GM03348 (cell line): ENCODE measurements at places on chromosomes 5 and 9.

DNA sequence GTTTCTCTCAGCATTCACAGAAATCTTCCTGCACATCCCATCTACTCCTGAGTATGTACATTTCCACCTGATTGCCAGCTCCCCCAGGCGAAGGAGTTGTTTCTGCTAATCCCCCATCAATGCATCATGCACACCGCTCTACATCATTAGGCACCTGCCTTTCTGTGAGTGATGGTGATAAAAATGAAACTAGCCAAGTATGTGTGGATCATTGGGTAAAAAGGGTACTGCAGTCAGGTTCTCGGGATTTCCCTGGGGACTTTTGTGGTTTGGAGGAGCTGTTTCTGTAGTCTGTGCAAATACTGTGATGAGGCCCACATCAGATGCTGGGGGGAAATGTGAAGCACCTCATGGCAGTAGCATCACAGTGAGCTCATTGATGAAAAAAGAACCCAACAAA, 30.4 kb downstream of the CAMK4 start:
- no peak for DNase-seq

GRCh38 chr9:5586391-5586802, 42.5 kb upstream of the RIC1 start:
- DNase-seq: peak; percentile 50

DNA sequence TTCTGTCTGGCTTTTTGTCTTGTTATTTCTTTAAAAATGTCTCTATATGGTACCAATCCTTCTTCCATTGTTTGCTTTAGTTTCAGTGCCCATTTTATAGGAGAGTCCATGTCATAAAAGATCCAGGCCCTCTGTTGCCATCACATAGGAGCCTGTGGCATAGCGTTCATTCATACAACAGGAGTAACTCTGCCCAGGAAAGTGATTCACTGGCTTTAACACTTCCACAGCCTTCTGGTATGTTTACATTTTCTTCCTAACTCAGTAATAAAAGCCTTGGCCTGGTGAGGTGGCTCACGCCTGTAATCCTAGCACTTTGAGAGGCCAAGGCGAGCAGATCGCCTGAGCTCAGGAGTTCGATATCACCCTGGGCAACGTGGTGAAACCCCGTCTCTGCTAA, 519.3 kb upstream of the PTGER4 start:
- DNase-seq: no peak

- DNase-seq: no peak
Measured at GRCh38 chr9:94199776-94200175, 59.3 kb upstream of the ZNF169 start.

GRCh38 chr9:23254404-23255184, 571.4 kb downstream of the ELAVL2 start:
- DNase-seq: no peak

GRCh38 chr9:69757996-69758675, 1.7 kb downstream of the PTAR1 start:
- DNase-seq: no peak

- DNase-seq: no peak
Measured at GRCh38 chr5:176704817-176705216, 57.5 kb downstream of the TSPAN17 start.

- DNase-seq: no peak
Measured at GRCh38 chr9:132090771-132091170, 11.1 kb upstream of the MED27 start.

DNA sequence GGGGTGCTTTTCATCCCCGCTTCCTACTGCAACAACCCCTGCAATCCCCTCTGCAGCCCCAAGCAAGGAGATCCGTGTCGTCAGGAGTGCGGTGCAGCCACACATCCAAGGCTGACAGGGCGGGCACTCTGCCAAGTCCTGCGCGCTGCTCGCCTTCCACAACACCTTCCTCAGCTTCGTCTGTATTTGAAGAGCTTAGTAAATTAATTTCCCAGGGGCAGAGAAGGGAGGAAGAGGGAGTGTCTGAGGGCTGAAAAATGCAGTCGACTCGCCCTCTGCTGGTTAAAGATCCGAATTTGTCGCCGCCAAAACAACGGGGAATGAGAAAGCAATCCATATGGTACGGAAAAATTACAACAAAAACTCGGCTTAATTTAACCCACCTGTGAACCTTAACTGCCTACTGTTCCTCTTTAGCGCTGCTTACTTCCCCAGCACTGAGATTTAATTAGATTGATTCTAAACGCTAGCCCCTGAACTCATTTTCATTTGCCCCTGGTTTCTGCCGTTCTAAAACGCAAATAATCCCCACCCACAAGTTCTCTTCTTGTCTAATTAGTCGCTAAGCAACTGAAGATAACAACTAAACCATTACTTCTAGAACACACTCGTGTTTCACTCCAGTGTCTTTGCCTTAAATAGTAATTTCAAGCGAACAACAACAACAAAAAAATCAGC, 10.9 kb upstream of the PCDHB1 start:
- DNase-seq: peak; percentile 10

DNA sequence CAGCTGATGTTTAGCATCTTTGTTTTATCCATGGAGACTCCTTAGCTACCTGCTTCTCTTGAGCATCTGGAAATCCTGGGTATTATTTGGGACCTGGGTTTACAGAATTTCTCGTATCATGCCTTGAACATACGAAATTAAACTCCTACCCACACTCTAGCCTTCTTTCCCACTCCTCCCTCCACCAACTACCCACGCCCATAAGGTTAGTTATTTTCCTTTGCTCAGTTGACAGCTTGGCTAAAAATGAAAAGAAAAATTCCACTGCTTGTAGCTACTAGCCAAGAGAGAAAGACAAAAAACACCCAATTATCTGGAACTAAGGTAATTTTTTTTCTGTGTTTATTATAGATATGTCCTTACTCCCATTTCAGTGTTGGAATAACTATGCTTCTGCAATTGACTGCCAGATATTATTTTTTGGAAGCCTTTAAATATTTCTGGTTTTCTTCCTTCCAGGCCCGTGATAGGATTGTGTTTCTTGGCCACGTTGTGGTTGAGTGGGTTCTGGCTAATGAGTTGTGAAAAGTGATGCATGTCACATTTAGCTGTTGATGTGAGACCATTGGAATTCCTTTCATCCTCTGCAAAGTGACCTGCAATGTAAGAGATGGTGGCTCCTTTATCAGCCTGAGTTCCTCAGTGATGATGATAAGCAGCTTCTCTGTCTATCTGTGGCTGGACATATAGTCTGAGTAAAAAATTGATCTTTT, 308.1 kb downstream of the LRRC70 start:
- DNase-seq: no peak

GRCh38 chr5:81525690-81526089, 131.8 kb upstream of the ACOT12 start:
- no peak for DNase-seq

- DNase-seq: no peak
Measured at GRCh38 chr5:14414007-14414406, 167.6 kb upstream of the OTULINL start.

- DNase-seq: no peak
Measured at GRCh38 chr5:6013506-6013905, 364.8 kb downstream of the MED10 start.

DNA sequence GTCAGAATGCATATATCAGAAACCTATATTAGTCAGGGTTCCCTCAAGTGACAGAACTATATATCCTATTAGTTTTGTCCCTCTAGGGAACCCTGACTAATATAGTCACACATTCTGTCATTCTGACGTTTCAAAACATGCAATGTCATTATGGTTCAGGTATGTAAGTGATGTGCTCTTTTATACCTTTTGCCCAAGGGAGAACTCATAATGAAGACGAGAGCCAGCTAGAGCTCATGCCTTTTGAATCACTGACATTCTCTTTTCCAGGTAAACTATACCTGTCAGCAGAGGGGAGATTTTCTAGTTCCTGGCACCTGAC, 576.7 kb downstream of the LRRC70 start:
- DNase-seq: no peak

GRCh38 chr5:8912106-8912505, 633.8 kb downstream of the SEMA5A start:
- no peak for DNase-seq

- no peak for DNase-seq
Measured at GRCh38 chr9:3124001-3124400, 280.1 kb upstream of the PUM3 start.

- DNase-seq: no peak
Measured at GRCh38 chr5:144120661-144121180, 49.7 kb downstream of the YIPF5 start.

GRCh38 chr9:93994132-93994531, 39.0 kb upstream of the BARX1 start:
- DNase-seq: no peak
